ENCODE measurements at places on chromosomes 5 and 9.

- no peak for DNase-seq
These were observed 25.0 kb downstream of the PTCH1 start for GRCh38 chr9:95491543-95492320.

GRCh38 chr5:112257976-112258375 lies 161.1 kb downstream of the EPB41L4A start:
- DNase-seq = no peak

DNA sequence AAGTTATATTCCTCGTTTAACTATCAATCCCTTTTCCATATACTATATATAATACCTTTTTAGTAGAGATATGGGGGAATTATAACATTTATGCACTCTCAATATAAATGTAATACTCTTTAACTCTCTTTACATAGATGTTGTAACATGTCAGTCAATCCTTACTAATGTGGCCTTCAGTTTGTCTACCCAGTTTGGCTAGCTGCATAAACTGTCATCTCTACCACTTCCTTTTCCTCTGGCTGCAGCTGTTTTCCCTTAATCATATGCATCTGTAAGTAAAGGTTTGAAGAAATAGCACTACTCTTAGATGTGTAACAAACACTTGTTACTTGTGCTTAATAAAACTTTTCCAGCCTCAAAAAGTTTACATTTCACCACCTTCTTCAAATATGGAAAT lies 13.4 kb downstream of the ABHD17B start:
- no peak for DNase-seq

DNA sequence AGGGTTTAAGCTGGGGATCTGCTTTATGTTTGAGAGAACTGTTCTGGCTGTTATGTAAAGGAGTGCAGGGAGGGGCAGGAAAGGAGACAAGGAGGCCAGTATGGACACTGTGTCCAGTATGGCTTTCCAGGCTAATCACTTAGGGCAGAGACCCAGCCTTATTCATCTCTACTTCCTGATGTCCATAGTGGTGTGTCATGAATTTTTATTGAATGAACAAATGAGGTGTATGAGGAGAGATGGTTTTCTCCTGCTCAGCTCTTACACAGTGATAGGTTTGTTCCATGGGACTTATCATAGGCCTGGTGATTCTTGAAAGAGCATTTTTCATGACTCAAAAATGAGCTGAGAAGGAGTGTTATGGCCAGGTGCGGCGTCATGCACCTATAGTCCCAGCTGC lies 20.5 kb upstream of the FGFR4 start:
- DNase-seq = no peak

- DNase-seq = no peak
These were observed 3.1 kb upstream of the AHRR start for GRCh38 chr5:318341-318897.

DNA sequence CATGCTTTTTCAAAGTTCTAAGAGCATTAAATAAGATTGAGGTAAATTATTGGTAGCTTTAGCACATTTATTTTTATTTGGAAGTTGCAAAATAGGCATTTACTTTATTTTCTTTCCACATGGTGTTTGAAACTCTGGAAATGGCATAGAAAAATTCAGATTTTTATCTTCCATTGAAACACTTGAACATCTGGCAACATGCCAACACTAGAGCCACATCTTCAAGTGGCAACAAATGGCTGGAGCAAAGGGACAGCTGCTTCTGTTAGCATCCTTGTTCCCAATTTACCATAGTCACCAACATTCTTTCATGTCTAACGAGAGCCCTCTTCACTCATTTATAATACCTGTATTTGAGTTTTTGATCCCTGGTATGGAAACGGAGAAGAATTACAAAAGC lies 539.9 kb downstream of the ZNF608 start:
- peak; percentile 24 for DNase-seq

DNA sequence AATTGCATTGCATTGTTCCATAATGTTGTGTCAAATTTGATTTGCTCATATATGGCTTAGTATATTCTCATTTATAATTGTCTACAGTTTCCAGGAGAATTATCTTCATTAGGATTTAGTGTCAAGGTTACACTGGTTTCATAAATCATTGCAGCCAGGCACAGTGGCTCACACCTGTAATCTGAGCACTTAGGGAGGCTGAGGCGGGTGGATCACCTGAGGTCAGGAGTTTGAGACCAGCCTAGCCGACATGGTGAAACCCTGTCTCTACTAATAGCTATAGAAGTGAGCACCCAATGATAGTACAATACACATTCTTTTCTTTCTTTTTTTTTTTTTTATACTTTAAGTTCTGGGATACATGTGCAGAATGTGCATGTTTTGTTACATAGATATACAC lies 282.5 kb downstream of the KIAA0825 start:
- DNase-seq = no peak

- peak; percentile 80 for DNase-seq
These were observed 85.3 kb upstream of the ADRB2 start for GRCh38 chr5:148740966-148741742.

DNA sequence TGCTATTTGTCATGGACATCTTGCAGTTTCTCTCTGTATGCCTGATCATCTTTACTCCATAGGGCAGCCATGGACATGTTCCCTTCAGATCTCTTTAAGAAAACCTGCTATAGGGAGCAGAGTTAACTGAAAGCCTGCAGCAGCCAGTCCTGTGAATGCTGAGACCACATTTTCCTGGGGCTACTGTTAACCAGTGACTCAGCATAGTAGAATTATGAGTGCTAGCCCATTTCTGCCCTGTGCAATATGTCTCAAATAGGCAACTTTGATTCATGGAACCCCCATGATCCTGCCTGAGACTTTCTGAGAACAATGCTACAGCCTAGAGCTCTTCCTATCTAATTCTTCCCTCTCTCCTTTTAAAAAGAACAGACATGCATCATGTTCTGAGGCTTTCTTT lies 624.2 kb downstream of the CHSY3 start:
- DNase-seq = no peak

GRCh38 chr5:35815089-35815936 lies 41.4 kb upstream of the IL7R start:
- DNase-seq = peak; percentile 27

DNA sequence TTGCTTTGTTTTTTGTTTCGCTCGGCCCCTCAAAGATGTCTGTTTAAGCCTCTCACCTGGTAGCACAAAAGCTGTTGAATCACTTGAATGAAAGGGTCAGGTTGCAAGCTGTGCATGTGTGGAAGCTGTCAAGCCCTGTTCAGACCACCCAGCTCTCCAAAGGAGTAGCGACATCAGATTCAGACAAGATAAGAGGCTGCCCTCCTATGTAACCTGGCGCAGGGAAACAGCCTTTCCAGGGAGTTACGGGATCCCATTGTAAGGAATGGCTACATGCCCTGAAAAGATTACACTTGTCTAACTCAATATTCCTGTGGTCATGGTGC lies 2.9 kb downstream of the FREM1 start:
- DNase-seq = no peak

DNA sequence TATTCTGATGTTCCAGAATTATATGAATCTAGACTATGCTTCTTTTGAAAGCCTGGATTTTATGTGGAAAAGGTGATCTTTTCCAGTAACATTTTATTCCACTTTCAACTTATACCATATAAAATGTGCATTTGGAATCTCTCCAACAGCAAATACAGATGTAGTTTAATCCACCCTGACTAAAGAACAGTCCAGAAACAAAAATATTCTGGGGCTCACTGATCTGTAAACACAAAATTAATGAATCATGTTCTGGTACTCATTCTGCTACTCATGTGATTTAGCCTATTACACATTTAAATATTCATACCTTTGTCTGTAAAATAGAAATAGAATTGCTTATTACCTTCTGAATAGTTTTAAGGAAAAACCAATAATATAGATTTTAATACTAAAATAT lies 125.8 kb downstream of the ARRDC3 start:
- no peak for DNase-seq

- DNase-seq = no peak
These were observed 14.3 kb downstream of the DIPK1B start for GRCh38 chr9:136726631-136727191.

GRCh38 chr5:140690376-140690932 lies 716 bp downstream of the HARS1 start:
- no peak for DNase-seq

DNA sequence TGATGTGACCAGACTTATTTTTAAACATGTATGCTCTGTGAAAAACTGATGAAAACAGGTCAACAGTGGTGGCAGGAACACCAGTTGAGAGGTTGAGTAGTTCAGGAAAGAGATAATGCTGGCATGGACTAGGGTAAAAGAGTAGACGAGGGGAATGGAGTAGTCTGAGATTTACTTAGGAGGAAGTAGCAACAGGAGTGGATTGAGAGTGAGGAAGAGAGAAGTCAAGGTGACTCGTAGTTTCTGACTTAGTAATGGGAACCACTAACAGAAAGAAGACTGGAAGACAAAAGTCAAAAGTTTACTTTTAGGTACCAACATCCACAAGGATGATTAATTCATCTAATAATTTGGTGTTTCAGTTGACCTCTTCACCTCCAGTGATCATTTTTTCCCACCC lies 3.6 kb downstream of the SRA1 start:
- DNase-seq = no peak

DNA sequence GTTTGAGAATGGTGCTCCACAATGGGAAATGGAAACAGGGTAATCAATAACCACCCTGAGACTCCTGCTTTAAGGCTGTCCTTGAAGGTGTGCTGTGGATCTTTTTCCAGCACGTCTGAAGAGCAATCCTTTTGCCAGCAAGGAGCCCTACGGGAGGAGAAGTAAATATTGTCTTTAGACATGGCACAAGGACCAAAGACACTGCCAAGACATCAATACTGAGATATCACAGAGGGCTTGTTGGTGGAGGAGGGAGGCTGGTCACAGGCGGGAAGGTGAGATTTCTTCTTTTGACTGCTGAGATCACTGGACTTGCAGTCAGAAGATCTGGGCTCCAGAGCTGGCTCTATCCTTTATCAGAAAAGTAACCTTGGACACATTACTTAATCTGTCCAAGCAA lies 135.0 kb upstream of the ZNF462 start:
- no peak for DNase-seq

- DNase-seq = no peak
These were observed 6.3 kb upstream of the HAPLN1 start for GRCh38 chr5:83726912-83727311.

DNA sequence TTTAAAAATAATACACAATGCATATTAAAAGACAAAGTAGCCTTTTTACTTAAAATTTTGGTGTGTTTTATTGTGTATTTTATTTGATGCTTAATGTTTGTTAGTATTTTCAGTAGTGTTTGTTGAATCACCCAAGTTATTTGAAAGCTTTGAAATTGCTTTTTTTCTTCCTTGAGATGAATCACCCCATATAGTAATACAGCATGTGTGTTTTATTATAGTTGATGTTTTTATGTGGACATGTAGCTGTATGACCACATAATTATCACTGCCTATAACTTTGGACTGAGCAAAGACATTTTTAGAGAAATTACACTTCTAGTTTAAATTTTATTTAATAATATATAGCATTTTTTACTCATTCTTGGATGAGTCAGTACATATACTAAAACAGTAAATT lies 18.0 kb downstream of the FAM174A start:
- DNase-seq = no peak

DNA sequence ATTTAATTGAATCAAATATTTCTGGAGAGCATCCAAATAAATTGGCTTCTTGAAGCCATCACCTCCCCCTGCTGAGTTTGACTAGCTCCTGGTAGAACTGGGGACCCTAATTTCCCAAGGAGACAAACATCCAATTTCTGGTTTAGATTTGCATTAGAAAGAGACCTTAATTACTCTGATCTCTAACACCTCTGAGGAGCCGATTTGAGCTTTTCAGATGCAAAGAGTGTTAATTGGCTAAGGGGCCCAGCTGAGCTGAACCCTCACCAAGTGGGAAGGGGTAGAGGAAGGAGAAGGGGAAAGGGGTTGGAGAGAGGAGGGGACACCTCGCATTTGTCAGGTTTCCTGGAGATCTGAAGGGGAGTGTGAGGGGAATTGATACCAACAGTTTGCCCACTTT lies 145.4 kb upstream of the SHB start:
- no peak for DNase-seq

GRCh38 chr9:19375538-19375937 lies 4.5 kb downstream of the RPS6 start:
- no peak for DNase-seq

GRCh38 chr5:91928754-91929521 lies 545.8 kb upstream of the ARRDC3 start:
- peak; percentile 23 for DNase-seq

DNA sequence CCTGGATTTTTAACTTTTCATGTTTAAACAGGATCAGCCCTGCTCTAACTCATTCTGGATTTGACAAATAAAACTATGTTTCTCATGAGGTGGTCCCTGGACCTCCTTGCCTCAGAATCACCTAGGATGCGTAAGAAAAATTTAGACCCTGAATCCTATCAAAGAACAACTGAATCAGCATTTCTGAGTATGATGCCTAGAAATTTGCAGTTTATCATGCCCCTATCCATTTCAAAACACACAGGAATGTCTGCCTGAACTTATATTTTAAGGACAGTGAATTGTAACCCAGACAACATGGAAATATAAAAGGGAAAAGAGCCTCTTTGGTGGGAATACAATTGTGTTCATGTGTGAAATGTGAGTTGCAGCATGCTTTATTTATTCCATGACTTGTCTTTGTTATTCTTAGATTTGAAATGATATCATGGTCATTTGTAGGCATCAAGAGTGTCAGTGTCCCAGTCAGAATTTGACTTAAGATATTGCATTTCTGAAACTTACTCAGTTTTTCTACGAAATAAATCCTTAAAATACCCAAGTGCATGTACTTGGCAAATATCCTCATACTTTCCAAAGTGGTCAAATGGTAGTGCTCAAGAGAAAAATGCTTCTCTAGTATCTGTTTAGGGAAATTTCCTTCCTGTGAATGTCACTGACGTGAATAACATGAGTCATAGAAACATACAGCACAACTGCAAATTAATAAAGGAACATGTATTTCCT lies 144.3 kb downstream of the GIN1 start:
- DNase-seq = no peak

- no peak for DNase-seq
These were observed 102.8 kb downstream of the HMHB1 start for GRCh38 chr5:143914756-143915155.

GRCh38 chr5:14357851-14358250 lies 214.7 kb downstream of the TRIO start:
- DNase-seq = no peak

DNA sequence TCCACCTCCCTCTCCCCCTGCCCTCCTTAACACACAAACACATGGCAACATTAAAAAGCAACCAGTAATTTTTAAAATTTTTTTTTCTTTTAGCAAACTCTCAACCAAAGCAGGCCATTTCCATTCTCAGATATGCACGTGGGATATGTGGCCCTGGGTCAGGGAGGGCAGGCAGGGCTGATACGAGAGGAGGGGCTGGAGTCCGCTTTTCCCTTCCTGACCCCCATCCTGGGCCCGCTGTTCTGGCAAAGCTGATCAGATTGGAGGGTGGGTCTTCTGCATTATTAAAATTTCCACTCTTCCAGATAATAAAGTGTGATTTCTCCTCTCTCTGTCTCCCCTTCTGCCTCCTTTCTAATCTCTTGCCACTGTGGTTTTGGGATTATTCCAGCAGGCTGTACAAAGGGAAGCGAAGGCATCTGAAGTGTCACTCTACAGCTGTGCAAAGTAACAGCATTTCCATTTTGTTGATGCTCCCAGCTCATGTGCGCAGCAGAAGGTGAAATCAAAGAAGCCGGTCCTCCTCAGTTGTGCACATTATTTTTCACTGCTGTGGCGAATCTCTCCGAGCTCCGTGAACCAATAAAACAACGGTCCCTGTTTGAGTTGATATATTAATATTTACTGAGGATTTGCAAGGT lies 12.0 kb downstream of the IRX1 start:
- DNase-seq = no peak

Data from NCI-H2029 treated with DMSO at 0.1 percent for 48 hours (cell line).